ENCODE measurements at places on chromosomes 7 and 10. TPM values are rescaled to one million over a fixed set of nuclear protein-coding genes. Genes with fewer than 3 reads are reported as not detected.

Gene CNNM2
- 9.0 TPM for total RNA-seq

Gene DKK1
- 174 TPM for total RNA-seq

Gene CNPY1
- total RNA-seq = not detected

Gene RHOBTB1
- total RNA-seq = 22.6 TPM

Gene VPS37D
- 2.3 TPM for total RNA-seq

Gene INHBA
- total RNA-seq = 47.5 TPM

Gene TEX47
- total RNA-seq = not detected

Gene MMP21
- total RNA-seq = not detected

Gene CTAGE4
- 0.28 TPM for total RNA-seq

Gene CALML3
- not detected for total RNA-seq

Gene FAM221A
- total RNA-seq = 1.3 TPM

Gene TIAL1
- 23.1 TPM for total RNA-seq

Gene DRGX
- total RNA-seq = not detected

Gene BAMBI
- 8.6 TPM for total RNA-seq

Gene HKDC1
- total RNA-seq = 0.38 TPM

Gene OR2A1
- total RNA-seq = under 0.01 TPM

Gene TMEM184A
- total RNA-seq = under 0.01 TPM

Gene LLCFC1
- total RNA-seq = not detected

Gene PPIF
- 31.3 TPM for total RNA-seq

Gene PTF1A
- total RNA-seq = not detected

Gene PIK3AP1
- 0.85 TPM for total RNA-seq

Gene ARHGEF5
- 1.1 TPM for total RNA-seq
